H9 (cell line): ENCODE measurements at places on chromosomes 5 and 9.

GRCh38 chr9:82797534-82797933 is 265.4 kb downstream of the RASEF start:
- no peak for DNase-seq

DNA sequence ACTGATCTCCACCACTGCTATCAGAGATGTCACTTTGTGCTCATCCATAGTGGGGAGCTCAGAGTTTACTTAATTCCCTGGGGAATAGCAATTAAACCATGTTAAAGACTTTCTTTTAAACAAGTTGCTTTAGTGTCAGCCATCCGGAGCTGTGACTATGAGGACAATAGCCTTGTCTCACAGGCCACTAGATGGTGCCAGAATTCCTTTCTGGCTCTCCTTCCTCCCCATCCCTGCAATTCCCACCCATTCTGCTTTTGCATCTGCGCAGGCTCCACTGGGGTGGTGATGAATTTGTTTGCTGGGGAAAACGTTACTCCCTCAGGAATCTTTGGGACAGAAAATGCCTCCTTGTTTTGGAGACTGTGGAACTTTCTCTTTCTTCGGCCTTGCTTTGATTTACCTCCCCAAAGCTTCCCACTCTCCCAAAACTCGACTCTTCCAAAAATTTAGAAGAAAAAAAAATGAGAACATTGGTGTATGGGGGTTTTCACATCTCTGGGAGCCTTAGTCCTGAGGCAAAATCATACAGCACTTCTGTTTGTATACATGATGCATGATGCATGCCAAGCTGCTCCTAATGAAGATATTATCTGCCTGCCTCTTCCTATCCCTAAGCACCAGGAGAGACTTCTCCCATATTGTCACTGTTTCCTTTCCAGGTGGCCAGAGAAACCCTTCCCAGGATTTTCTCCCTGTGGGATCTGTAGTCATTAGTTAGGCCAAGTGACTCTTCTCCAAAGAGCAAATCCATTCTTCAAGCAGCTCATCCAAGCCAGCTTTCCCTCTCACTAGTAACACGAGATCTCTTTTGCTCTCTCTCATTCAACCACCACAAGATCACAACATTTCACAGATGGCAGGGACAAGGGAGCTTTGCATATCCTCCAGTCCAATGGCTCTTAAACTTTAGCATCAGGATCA is 466.1 kb downstream of the TLR4 start:
- DNase-seq = peak; percentile 74

DNA sequence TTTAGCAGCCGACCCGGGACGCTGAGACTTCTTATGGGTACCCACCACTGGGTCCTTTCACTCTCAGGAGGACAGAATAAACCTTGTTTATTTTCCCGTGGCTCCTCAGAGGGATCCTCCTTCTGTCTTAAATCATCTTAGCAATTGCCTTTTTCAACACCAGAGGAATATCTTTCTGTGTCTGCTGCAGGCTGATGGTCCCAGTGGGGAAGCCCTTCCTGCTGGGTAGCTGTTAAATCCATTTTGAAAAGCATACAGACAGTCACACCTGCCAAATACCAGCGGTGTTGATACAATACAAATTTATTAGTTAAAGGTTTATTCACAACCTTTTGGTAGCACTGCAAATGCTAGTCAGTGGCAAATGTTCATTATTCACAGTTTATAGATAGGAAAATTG is 222.9 kb downstream of the AOPEP start:
- no peak for DNase-seq

- DNase-seq = no peak
These were observed 241.5 kb upstream of the DMRT1 start for GRCh38 chr9:600006-600405.

DNA sequence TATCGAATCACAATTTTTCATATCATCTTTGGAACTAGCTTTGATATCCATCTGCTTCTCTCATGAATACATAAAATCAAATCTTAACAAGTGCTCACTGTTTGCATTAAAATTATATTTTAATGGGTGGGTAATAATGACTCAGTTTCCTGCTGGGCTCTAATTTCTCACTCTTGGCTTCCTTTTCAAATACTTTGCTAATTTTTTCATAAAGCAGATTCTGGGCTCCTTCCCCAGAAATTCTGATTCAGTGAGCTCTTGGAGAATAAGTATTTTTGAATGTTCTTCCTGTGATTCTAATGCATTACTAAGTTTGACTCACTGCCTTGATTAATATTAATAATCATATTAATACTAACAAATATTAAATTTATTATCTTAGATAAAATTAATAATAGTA is 48.9 kb downstream of the YIPF5 start:
- no peak for DNase-seq

- no peak for DNase-seq
These were observed 1.3 kb downstream of the OR2S2 start for GRCh38 chr9:35956651-35957050.

DNA sequence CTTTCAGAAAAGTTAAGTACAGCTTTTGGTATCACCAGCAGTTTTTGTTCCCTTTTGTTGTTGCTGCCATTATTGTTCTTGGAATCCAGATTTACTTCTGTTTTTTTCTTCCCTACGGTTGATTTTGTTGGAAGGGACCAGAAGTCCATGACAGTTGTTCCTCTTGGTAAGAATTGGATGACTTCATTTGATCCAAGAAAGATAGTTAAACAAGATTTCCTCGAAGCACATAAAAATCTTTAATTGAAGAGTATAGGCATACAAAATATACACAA is 65.4 kb downstream of the CDC42SE2 start:
- DNase-seq = no peak

GRCh38 chr9:89854715-89855475 is 250.1 kb downstream of the GADD45G start:
- peak; percentile 12 for DNase-seq

DNA sequence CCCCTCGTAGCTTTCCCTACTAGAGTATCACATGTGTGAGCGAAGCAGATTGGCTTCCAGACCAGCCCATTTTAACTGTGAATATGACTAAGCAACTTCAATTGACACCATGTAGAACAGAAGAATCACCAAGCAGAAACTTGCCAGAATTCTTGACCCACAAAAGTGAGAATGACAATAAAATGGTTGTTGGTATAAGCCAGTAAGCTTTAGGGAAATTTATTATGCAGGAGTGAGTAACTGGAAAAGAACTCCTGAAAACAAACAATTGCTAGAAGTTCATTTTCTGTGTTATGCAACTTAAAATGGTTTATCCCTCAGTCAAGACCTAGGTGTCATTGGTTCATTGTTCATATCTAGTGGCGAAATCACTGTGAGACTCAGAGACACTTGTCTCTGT is 303.1 kb downstream of the DMRT2 start:
- no peak for DNase-seq

DNA sequence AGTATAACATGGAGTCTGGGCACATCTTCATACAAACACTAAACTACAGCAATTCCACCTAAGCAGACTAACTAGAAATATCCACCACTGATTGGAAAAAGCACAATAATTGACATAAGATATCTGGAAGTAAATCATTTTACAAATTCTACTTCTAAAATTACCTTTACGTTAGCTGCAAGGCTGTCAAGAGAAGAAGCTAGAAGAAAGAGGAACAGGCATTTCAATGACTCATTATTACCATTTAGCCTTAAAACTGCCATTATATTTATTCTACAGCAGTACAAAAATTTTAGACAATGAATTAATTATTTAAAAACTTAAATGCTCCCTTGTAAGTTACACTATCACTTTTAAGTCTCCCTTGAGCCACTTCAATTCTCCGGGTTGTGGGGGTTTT is 43.4 kb upstream of the PLPP6 start:
- no peak for DNase-seq

GRCh38 chr5:59905188-59905587 is 11.7 kb upstream of the PDE4D start:
- no peak for DNase-seq

DNA sequence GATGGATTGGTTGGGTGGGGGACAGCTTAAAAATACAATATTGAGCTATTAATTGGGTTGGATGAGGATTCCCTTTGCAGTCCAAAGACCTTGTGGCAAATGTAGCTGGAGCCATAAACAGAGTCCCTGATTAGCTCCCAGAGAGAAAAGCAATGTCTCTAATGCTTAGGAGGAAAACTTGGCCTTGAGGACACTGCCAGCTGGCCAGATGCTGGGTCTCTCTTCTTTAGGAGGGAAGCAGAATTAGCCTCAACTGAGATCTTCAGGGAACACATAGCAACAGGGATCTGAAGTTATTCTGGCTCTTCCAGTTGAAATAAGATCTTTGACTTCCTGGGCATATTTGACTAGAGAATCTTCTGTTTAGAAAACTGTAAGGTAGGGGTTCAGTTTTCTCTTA is 121.7 kb upstream of the WWC1 start:
- DNase-seq = no peak

DNA sequence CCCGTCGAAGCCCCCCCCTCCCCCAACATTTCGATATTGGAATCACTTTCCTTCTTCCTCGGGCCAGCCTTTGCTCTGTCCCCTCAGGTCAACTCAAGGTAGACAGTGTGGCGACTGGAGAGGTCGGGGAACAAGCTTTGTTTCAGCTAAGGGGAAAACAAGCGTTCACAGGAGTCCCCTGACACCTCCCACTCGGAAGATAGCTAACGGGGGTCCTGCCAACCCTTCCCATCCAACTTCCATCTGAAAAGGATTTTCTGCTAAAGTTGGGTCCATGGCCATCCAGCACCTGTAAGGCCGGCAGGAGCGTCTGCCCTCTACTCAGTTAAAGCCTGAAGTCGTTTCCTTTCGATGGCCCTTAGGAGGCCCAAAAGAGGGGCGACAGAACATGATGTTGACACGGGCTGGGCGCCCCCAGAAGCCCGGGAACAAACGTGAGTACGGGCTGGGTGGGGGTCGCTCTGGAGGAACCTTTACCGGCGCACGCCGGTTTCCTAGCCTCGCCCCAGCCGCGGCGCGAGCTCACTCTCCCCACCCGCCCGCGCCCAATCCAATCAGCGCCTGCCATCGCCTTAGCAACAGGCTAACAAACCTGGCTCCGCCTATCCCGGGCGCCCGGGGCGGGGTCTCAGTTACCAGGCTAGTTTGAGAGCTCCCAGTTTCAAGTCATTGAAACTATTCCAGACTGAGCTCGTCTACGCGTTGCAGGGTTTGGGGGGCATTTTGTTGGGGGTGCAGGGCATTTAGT is 2.5 kb downstream of the ARRDC3 start:
- DNase-seq = peak; percentile 96
